ENCODE measurements at places on chromosomes 7 and 10.

DNA sequence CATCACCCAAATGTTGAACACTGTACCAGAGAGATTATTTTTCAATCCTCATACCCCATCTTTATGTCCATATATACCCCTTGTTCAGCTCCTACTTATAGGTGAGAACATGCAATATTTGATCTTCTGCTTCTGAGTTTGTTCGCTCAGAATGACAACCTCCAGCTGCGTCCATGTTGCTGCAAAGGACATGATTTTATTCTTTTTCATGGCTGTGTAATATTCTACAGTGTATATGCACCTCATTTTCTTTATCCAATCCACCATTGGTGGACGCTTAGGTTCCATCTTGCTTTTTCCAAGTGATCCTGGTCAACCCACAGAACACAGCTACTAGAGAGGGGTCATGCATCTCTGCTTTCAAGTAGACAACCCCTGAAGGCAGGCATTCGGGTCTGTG is 99.5 kb downstream of the MYL10 start:
- DNase-seq = no peak

GRCh38 chr10:47350671-47351640 is 2.8 kb downstream of the RBP3 start:
- no peak for DNase-seq

DNA sequence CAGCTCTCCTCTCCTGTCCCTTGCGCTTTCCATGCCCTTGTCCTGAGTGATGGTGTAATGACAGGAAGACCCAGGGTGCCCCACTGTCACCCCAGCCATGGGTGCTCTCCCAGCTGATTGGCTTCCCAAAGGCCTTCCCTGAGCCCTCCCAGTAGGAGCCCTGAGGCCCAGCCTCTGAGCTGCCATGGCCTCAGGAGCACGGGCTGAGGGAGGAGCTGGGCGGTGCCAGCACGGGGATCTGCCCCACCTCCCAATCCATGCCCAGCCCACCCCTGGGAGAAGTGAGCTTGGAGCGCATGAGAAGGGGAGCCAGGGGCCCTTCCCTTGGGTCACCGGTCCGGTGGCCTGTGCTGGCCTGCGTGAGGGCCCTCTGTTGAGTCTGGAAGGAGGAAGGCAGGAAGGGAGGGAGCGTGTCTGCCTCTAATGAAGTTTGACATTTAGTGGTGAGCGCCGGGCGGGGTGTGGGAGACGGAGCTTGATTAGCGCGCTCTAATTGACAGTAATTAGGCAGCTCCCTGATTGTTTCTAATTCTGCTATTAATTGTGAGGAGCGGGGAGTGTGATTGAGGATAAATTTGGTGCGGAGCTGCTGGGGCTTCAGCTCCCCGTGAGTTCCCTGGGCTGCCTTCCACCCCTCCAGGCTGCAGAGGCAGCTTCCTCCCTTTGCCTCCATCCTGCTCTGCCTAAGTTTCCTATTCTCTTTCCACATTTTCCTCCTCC is 28.3 kb downstream of the GBX1 start:
- no peak for DNase-seq

- no peak for DNase-seq
These were observed 549 bp upstream of the DDX50 start for GRCh38 chr10:68900427-68901104.

DNA sequence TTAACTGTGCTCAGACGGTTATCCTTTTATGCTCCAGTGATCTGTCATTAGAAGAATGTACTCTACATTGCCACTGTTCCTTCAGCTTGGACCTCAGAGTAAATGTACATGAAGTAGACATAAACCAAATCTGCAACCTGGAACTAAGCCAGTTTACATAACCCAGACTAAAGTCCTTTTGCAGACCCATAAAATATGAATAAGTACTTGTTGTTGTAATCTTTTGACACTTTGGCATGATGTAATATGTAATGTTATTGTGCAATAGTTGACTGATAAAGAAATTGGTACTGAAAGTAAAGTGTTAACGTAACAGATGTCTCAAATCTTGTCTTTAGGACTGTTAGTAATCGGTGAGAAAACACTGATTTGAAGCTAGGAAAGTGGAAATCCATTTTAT is 115.8 kb upstream of the SORCS1 start:
- DNase-seq = no peak

DNA sequence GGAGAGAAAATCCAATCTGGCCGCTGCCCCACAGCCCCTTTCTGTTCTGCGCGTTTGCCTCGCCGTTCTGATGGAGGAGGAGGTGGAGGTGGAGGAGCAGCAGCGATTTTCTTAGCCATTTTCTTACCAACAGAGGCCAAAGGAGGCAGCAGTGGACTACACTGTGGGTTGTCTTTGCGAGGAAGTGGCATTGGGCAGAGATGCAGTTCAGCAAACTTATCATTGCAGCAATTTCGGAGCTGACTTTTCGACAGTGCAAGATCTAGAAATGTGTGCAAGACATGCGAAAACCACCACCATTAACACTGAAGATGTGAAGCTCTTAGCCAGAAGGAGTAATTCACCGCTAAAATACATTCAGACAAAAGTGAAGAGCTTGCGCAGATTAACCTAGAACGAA is 1.9 kb upstream of the ARL4A start:
- DNase-seq = peak; percentile 9

DNA sequence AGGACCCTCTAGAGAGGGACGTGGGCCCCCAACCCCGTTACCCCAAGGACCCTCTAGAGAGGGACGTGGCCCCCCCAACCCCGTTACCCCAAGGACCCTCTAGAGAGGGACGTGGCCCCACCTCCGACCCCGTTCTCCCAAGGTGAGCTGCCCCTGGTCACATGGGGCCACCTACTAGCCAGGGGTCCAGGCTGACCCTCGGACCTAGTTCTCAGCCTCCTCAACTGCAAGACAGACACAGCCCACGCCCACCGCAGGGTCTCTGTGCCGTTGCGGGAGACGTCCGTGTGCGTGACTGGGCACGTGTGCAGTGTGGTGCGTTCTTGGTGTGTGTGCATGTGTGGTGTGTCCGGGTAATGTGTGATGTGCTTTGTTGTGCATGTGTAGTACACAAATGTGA is 21.6 kb upstream of the UTF1 start:
- no peak for DNase-seq

- no peak for DNase-seq
These were observed 509.7 kb upstream of the PODXL start for GRCh38 chr7:132065989-132066603.

GRCh38 chr7:3310884-3311283 is 9.8 kb downstream of the SDK1 start:
- no peak for DNase-seq

DNA sequence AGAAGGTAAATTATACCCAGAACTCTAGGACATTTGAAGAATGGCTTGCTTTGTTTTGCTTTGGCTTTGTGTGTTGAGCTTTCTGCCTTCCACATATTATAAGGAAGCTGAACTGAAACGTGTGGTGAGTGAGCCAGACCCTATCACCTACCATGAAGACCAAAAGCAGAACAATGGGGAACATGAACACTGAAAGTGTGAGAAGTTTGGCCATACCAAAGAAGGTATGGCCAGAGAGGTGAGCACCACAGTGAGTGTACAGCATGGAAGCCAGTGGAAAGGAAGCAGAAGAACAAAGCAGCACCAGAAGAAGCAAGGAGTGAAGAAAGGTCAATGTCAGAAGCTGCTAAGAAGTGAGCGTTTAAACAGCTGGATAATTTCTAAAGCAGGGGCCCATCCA is 59.7 kb upstream of the CCDC71L start:
- DNase-seq = no peak
